ENCODE measurements at places on chromosomes 6 and 20.

GRCh38 chr6:160456214-160456546 lies 108.0 kb downstream of the SLC22A3 start:
- DNase-seq, result no peak

GRCh38 chr6:79993012-79993910 lies 11.2 kb upstream of the TTK start:
- no peak for DNase-seq

DNA sequence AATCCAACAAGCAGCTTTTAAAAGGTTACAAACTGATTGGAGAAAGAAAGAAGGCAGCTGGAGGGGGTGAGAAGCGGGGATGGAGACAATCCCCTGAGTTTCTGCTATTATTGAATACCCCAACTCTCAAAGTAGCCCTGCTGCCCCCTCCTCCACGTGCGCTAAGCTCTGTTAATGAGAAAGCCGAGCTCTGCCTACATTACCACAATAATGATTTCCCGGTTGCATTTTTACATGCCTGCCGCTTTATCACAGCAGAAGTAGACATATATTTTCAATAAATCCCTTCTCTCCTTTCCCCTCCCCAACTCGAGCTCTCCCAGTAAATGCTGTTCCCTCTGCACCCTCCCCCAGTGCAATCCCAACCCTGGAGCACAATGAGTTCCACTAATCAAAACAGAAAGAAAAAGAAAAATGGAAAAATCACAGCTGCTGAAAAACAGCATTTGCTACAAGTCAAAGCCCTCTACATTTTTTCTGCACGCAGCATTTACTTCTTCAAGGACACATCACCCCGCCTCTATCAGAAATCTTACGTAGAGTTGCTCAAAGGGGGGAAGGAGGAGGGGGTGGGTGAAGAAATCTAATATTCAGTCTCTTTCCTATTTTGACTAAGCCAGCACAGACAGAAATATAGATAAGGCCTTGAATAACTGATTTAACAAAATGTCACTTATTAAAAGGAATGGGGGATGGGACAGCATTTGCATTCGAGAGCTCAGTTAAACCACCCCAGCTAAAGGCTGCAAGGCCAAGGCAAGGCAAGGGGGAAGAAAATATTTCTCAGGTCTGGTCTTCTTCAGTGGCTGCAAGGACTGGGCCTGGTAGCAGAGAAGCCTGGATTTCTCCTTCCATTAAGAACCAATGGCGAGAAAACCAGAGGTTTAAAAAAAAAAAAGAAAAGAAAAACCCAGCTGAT lies 10.7 kb downstream of the TRERF1 start:
- DNase-seq, result no peak

DNA sequence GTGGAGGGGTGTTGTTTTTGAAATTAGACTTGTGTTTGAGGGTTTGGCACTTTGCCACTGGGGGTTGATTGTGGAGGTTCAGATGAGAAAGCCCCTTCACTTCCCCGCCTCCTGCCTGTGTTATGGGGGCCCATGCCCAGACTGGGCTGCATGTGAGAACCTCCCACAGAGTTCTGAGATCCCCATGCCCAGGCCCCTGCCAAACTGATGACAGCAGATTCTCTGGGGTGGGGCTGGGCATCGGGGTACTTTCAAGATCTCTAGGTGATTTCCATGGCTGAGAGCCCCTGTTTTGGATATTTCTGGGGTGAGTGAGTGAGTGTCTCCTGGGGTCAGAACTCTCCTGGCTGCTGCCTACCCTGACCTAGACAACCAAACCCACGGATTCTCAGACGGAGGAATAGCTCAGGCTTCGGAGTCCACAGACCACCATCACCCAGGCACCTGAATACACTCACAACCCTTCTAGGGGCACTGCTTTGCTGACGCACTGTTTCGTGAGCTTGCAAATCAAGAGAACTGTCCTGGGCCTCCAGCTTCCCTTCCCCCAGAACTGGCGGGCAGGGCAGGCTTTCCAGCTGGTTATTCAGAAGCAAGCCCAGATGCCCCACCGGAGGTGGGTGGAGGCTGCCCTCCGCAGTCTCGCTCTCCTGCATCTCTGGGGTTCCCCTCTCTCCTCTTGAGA lies 6.3 kb downstream of the BCAS1 start:
- DNase-seq, result no peak

- no peak for DNase-seq
These were observed 1.2 kb downstream of the LIME1 start for GRCh38 chr20:63737695-63737944.

GRCh38 chr6:64252256-64252655 lies 616.7 kb downstream of the PHF3 start:
- DNase-seq, result no peak

GRCh38 chr20:17344790-17345189 lies 118.0 kb downstream of the PCSK2 start:
- DNase-seq, result no peak

- DNase-seq, result no peak
These were observed 216.3 kb downstream of the ADGRG6 start for GRCh38 chr6:142518126-142518525.

DNA sequence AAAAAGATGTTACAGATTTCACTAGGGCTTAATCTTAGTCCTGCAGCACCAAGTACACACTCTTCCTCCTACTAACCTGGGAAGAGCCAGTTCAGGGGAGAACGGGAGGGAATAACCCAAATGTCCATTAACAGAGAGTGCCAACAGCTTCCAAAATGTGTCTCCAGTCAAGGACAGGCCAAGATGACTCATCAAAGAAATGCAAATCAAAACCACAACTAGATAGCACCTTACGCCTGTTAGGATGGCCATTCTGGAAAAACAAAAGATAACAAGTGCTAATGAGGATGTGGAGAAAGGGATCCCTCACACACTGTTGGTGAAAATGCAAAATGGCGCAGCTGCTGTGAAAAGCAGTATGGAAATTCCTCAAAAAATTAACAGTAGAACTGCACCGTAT lies 3.8 kb upstream of the MAS1L start:
- no peak for DNase-seq

GRCh38 chr6:14826456-14826855 lies 419.4 kb upstream of the JARID2 start:
- DNase-seq, result no peak

GRCh38 chr6:916131-916530 lies 223.2 kb upstream of the EXOC2 start:
- no peak for DNase-seq

DNA sequence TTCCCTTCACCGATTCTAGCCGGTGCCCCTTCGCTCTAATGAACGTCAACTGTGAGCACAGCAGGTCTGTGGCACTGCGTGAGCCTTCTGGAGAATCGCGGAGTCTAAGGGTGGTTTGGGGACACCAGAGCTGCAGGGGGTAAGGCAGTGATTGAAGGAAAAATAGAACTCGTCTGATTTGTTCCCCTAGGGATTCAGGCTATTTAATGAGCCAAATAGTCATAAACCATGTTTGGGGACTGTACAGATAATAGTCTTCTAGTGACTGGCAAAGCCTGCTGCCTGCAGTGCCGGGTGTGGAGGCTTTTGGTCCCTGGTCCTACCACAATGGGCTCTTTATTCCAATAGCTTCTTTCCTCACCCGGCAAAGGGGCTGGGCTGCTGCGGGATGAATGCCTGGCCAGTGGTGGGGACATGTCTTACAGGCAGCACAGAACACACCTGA lies 11.1 kb upstream of the NTSR1 start:
- no peak for DNase-seq

- peak; percentile 94 for DNase-seq
These were observed 3.6 kb downstream of the AVP start for GRCh38 chr20:3080939-3081388.

DNA sequence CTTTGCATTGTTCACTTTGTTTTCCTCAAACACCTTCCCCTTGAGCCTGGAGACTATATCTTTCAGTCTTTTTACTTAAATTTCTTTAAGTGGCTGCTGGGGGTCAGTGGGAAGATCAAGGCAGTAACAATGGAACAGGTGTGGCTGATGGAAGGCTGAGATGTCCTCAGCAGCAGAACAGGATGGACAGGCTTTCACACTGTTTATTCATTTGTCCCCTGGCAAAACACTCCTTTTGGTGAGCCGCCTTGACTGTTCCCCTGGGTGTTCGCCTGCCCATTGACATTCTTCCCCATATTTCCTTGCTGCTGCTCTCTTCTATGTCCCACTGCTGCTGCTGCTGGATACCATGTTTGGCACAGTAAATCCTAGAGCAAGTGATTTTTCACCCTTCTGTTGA lies 38.1 kb downstream of the RNF144B start:
- no peak for DNase-seq

GRCh38 chr20:40538131-40538530 lies 150.9 kb downstream of the MAFB start:
- DNase-seq, result no peak

- DNase-seq, result no peak
These were observed 47.7 kb upstream of the CST5 start for GRCh38 chr20:23926944-23927872.

GRCh38 chr20:63682384-63683139 lies 13.9 kb upstream of the TNFRSF6B start:
- DNase-seq, result peak; percentile 100

DNA sequence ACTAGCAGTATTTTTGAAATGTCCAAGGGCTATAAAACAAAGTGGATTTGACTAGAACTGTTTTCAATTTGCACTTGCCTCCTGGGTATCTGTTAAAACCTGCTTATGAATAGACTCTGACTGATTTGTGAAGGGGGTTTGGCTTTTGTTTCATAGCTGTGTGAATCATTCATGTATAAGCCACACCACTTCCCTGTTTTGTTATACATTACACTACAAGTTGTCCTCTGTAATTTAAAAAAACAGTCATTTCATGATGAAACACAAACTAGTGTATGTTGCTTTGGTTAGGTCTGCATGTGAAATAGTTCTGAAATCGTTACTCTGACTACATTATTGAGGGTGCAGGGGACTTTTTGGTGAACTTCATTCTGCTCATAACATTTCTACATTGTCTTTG lies 121.7 kb downstream of the NKAIN2 start:
- DNase-seq, result no peak

DNA sequence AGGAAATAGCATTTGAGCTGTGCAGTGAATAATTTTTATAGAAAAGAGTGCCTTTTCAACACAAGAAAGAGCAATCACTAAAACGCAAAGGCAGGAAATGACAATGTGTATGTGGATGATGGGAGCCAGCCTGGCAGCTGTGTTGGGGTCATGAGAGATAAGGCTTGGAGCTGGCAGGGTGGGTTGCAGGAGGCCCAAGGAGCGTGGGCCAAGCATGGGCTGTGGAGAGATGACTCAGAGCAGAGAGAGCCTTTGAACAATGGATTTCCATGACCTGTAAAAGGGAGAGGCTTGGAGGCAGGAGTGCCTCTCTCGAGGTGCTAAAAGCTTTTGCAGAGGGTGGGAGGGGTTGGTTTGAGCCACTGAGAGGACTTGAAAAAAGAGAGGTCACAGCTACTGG lies 6.6 kb upstream of the TBC1D7 start:
- peak; percentile 42 for DNase-seq

DNA sequence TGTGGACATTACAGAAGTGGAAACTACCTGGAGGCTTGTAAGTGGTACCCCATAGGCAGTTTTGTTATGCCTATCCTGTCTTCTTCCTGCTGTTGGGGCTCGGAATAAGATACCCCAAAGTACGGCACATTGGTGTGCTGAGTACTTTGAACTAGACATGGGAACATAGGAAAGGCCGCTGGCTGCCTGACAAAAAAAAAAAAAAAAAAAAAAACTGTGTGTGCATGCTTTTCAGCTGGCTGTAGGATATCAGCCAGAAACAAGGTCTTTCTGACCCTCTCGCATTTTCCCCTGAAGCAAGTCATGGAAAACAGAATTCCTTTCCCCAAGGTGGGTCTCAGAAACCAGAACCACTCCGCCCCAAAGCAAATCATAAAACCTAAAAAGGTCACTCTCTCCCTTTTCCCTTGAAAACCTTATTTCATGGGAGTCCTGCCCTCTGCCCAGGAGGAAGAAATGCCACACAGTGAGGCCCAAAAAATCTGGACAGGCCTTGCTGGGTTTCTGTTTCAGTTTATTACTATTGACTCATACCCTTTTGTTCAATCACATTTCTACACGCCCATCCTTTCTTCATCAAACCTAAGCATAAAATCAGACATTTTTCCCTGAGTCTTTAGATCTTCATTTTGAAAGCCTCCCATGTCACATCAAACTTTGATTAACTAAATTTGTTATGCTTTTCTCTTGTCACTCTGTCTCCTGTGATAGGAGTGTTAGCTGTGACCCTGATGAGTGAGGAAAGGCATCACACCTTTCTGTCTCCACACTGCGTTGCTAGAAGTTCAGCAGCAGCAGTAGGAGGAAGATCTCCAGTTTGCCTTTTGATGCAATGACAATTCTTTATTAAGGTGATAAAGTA lies 17.2 kb downstream of the SLC2A12 start:
- DNase-seq, result peak; percentile 65

DNA sequence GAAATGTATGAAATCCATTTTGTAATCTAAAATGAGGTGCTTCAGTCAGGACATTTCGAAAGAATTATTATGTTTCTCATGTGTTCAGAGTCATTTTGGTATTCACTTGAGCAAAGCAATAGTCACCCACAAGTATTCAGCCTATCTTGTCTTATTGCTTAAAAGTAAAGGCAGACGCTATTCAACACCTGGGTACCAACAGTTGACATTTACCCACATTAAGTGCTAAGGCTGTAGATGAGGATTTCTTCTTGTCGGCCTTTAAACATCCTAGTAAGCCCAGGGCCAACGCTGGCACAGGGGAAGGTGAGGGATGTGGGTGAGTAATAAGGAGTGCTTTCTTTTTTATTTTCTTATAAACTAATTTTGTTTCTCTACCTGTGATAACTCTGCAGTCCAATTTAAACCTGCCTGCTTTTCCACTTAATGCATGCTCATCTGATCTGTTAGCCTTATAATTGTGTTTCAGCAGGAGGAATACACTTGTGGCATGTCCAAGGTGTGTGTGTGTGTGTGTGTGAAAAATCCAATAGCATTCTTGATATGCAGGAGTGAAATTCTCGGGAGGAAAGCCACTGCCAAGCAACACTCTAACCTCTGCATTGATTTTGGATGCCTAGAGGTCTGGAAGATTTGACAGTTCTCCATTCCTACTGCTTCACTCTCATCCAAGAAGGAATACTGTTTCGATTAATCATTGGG lies 252.0 kb downstream of the SOX4 start:
- no peak for DNase-seq

DNA sequence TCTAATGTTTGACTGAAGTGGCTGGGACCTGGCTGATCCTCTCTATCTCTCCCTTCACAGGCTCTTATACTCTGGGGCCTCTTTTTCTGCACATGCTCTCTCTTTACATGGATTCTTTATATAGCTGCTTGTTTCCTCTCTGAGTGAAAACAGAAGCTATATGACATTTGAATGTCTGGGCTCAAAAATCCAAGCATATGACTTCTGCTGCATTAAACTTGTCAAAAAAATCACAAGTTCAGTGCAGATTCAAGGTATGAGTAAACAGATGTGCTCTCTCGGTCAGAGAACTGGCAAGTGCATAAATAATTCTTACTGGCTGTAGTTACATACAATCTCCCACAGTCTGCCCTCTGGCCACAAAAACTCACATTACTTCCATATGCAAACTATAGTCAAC lies 96.6 kb downstream of the LCA5 start:
- no peak for DNase-seq

- DNase-seq, result peak; percentile 3
These were observed 632 bp downstream of the PRKN start for GRCh38 chr6:162726947-162727321.
